ENCODE measurements at places on chromosomes 5 and 9. TPM values are rescaled to one million over a fixed set of nuclear protein-coding genes. Genes with fewer than 3 reads are reported as not detected.

Gene SERF1A
- total RNA-seq, result 2.2 TPM

Gene TMOD1
- total RNA-seq, result 2.8 TPM

Gene PAIP2
- 94.8 TPM for total RNA-seq

Gene PALM2AKAP2
- total RNA-seq, result 0.49 TPM

Gene TRIP13
- total RNA-seq, result 64.8 TPM

Gene PCDHGA6
- total RNA-seq, result 0.23 TPM

Gene LHX6
- total RNA-seq, result 0.38 TPM

Gene CYLC2
- not detected for total RNA-seq

Gene ITGA1
- 1.2 TPM for total RNA-seq

Gene OMD
- not detected for total RNA-seq

Gene SPINK7
- not detected for total RNA-seq

Gene DIPK1B
- total RNA-seq, result 11.1 TPM

Gene OR13D1
- not detected for total RNA-seq

Gene ELAVL2
- total RNA-seq, result not detected

Gene S100Z
- total RNA-seq, result not detected

Gene MCIDAS
- total RNA-seq, result 3.1 TPM

Gene WDR31
- total RNA-seq, result 0.88 TPM

Gene FOXD4L6
- total RNA-seq, result not detected

Gene DIRAS2
- 0.02 TPM for total RNA-seq

Gene CYSRT1
- 4.0 TPM for total RNA-seq

Gene EMB
- total RNA-seq, result 2.4 TPM

Gene GNPDA1
- total RNA-seq, result 67.1 TPM

Gene ACSL6
- total RNA-seq, result not detected

Gene COMMD10
- 36.1 TPM for total RNA-seq

Gene RLN1
- total RNA-seq, result not detected

Gene FAM200C
- 2.2 TPM for total RNA-seq

Gene GPR151
- not detected for total RNA-seq

Gene RNF38
- 8.9 TPM for total RNA-seq

Gene TAS2R1
- total RNA-seq, result not detected

Gene FCN1
- not detected for total RNA-seq

Gene CAMK4
- not detected for total RNA-seq

All from A549 treated with RU486 at 1 μM for 4 hours (cell line).